Frontal cortex (tissue), 4 donors: ENCODE measurements at places on chromosomes 5 and 9. TPM values are rescaled to one million over a fixed set of nuclear protein-coding genes. Genes with fewer than 3 reads are reported as not detected.

Gene SVEP1
- 8.6 TPM for total RNA-seq

Gene ATP10B
- total RNA-seq = 2.4 TPM

Gene PTGES
- 3.7 TPM for total RNA-seq

Gene NUTM2G
- not detected for total RNA-seq

GRCh38 chr5:14105718-14106410 is 37.3 kb upstream of the TRIO start:
- DNase-seq = no peak

GRCh38 chr5:83104021-83104420 is 26.7 kb downstream of the XRCC4 start:
- no peak for DNase-seq

DNA sequence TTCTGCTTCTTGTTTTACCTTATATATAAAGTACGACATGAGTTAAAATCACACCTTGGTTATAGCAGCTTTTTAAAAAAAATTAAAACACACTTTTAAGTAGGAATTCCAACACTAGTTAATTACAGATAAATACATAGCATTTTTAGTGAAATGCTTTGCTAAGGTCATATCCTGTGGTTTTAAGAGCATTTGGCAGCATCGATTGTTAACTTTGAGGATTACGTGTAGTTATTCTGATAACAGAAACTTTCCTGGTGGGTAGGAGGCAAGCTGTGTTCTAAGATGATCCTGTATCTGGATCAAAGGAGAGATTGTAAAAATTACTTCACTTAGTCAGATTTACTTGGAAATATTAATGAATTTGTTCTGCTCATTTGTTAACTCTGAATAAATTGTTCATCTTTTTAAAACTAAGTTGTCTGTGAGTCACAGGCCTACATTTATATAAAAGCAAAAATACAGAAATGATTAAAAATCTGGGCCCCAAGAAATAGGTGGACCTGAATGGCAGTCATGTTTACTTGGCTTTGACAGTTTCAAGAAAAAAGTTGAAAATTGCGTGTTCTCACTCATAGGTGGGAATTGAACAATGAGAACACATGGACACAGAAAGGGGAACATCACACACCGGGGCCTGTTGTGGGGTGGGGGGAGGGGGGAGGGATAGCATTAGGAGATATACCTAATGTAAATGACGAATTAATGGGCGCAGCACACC is 58.3 kb downstream of the TRIO start:
- DNase-seq = no peak

DNA sequence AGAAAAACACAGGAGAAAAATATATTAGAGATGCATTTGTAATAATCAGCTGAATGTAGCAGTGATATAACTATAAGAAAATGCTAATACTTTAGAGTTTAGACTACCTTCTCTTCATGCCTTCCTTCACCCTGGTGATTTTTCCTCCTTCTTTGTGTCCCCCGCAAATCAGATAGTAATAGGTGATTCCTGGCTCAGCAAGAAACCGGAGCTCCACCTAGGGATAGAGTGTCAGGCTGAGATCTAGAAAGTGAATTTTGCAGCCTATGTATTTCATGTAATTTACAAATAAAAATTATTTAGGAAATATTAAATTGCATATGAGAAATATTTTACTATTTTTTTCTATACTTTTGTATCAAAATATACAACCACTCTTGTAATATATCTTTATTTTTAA is 109.8 kb upstream of the ST8SIA4 start:
- no peak for DNase-seq

DNA sequence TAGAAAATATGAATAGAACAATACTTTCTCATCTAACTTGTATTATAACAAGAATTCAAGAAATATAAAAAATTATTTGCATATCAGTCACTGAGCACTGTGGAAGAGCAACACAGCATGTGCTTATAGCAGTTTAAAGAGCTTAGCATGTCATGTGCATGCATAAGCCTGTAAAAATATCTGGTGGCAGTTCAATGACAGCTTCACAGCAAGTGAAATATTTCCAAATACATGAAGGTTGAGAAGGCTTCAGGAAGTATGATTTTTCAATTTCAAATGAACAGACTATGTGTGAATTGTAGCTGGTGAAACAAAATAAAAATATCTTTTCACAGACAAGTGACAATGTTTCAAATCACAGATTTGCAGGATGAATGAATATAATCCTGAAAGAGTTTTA is 128.5 kb downstream of the PRDM9 start:
- no peak for DNase-seq
